Right lobe of liver (tissue), 6 donors: ENCODE measurements at places on chromosomes 4 and X.

- DNase-seq = no peak
Observed at GRCh38 chrX:118049713-118050112, 66.9 kb downstream of the KLHL13 start.

- DNase-seq = no peak
Observed at GRCh38 chr4:150982557-150983233, 32.4 kb downstream of the LRBA start.

- no peak for DNase-seq
Observed at GRCh38 chr4:168200685-168201084, 108.3 kb downstream of the ANXA10 start.

GRCh38 chr4:7282786-7283440 is 90.6 kb downstream of the SORCS2 start:
- no peak for DNase-seq

- DNase-seq = peak; percentile 88
Observed at GRCh38 chr4:158722917-158723793, at the start of gene PPID. TSS of gene PPID (minus strand) at chr4:158723396. CDS start at chr4:158723288, 108 bp downstream.

GRCh38 chr4:185924458-185925044 is 112.6 kb upstream of the SORBS2 start:
- no peak for DNase-seq

DNA sequence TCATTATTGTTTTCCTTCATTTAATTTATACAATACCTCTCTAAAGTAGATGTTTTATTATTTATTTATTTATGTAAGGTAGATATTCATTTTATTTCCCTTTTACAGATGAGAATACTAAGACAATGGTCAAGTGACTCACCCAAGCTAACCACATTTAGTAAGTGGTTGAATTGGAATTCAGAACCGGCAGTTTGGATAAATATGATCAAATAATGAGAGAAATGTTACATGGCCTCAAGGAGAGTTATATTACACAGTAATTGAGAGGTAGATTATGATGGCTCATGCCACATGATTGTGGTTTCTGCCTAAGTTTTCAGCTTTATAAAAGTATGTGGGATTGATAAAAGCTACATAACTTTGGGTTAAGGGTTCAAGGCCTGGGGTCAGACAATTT is 239.4 kb upstream of the BOD1L1 start:
- no peak for DNase-seq

DNA sequence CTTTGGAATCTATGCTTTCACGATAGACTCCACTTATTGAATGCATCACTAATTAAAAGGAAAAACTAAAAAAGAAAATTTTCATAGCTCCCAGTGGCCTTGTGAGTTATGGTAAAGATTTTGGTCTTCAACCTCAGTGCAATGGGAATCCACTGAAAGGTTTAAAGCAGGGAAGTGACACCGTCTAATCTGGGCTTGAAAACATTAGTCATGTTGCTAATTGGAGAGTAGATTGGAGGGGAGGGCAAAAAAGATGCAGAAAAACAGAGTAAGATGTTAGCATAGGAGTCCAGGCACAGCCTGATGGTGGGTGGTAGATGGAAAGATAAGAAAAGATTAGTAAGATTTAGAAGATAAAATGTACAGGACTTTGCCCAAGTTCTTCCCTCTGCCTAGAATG is 633.1 kb upstream of the FTHL17 start:
- DNase-seq = no peak

GRCh38 chr4:35912174-35912573 is 332.1 kb downstream of the ARAP2 start:
- DNase-seq = no peak

- DNase-seq = no peak
Observed at GRCh38 chrX:101229170-101229569, 9.6 kb downstream of the DRP2 start.

DNA sequence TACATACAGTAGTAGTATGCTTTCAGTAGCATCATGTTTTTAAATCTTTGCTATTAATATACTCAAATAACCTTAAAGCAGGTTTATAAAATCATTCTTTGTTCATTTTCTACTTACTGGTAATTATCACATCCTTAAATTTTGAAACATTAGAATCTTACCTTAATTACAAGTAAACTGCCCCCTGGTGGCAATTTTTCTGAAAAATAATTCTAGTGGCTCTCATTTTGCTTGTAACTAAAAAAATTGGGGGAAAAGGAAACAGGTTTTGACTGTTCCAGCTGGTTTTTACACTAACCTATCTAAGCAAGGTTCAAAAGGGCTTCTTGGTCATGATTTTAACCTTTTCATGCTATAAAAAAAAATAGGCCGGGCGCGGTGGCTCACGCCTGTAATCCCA is 18.5 kb upstream of the DCAF4L1 start:
- DNase-seq = no peak

GRCh38 chr4:105184316-105184980 is 37.8 kb downstream of the TET2 start:
- DNase-seq = no peak
